ENCODE measurements at places on chromosomes 3 and 15.
A peak's percentile ranks its signal among the peaks of the same experiment; 100 is the strongest.

DNA sequence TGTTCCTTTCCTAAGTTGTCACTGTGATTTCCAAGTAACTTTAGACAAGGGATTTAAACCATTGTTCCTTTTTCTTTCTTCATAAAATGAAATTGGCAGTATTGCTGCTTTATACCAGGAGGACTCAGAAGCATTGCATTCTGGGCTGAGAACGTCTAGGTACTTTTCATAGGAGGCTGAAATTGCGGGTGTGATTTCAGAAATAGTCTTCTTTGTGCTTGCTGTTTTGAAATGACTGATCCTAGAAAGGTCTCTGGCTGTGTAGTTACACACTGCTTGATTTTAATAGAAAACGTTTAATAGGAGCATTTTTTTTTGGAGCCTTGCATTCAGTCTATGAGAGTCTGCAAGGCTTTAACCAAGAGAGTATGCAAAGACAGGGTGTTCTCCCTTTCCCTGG, 56.3 kb downstream of the PPM1L start:
- no peak for DNase-seq

DNA sequence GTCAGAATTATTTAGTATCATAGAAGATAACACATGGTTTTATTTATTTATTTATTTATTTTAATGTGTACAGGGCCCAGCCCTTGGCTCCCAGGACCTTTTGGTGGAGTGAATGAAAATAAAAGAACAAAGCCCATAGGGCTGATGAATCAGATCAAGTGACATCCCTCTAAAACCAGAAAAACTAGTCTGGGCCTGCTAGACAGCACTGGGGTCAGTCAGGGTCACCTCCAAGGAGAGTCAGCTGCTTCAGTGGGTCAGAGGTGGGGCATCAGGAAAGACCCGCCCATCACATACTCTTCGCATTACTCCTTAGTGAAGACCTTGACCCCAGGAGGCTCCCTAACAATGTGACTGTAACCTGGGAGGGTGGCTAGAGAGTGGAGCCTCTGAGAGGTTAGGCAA, 12.8 kb downstream of the PPCDC start:
- no peak for DNase-seq

- no peak for DNase-seq
Measured at GRCh38 chr15:24763891-24764290, 88.3 kb downstream of the NPAP1 start.

- no peak for DNase-seq
Measured at GRCh38 chr3:96931119-96931862, 116.9 kb downstream of the EPHA6 start.

DNA sequence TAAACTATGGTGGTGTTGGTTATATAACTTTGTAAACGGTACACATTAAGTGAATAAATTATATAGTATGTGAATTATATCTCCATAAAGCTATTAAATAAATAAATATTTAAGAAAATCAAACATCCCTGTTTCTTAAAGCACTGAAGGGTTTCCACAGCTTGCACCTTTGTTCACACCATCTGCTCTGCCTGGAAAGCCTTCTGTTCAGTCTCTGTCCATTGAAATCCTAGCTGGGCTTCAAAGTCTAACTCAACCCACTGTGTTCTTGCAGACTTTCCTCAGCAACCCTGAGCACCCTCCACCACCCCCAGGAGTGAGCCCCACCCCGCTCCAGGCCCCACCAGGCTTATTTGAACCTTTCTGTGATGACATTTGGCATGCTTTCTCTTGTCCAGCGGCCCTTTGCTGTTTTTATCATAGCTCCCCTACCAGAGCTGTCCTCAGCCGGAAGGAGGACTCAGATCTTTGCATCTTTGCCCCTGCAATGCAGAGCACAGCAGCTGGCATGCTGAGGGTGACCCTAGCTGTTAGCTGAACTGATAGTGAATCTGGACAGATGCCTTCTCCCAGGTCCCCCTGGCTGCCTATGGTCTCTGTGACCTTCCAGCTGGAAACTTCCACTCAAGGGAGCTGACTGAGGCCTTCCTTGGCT, 105.2 kb downstream of the DAPK2 start:
- DNase-seq: no peak

DNA sequence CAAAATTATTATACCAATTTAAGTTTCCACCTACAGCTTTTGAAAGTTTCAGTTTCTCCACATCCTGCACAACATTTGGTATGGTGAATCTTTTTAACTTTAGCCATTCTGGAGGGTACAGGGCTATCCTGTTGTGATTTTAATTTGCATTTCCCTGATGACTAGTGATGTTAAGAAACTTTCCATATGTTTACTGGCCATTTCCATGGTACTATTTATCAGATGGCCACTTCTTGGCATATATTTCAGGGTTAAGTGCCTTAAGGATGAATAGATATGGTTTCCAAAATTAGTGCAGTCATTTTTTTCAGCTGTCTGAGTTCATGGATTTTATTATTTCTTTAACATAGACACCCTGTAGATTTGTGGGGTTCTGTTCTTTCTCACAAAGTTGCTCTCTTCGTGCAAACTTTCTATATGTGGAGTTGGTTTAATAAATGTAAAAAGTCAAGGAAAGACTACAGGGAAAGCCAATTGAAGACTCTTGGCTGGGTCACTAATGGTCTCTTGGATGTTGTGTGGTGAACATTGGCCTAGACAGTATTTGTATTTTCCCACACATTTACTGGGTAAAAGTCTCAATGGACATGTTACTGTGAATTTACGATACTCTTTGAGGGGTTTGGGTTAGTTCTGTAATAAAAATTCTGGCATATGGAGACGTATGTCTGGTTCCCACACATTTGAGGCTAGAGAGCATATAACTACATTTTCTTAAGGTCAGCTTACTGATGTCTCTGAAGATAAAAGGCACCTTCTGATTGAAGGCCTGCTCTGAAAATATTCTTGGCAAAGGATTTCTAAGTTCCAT, 147.5 kb upstream of the PDZRN3 start:
- DNase-seq: no peak

DNA sequence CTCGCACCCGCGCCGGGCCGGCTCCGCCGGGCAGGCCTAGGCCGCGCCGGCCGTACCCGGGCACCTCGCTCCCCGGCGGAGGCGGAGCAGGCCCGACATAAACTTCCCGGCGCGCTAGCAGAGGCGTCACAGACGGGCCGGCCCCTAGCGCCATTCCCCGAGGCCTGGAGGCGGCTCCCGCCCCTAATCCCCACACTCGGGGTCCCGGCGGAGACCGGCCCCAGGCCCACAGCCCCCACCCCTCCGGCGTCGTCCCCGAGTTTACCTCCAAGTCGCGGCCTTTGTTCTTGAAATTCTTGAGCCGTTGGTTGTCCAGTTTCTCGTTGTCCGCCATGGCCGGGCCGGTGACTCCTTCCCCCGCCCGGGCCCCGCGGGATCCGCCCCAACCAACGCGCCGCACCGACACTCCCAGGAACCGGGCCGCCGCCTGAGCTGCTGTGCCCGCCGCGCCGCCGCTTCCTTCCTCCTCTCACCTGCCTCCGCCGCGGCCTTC, 376 bp downstream of the KPNA4 start:
- no peak for DNase-seq

- DNase-seq: no peak
Measured at GRCh38 chr3:116824208-116824607, 114.6 kb downstream of the TUSC7 start.

DNA sequence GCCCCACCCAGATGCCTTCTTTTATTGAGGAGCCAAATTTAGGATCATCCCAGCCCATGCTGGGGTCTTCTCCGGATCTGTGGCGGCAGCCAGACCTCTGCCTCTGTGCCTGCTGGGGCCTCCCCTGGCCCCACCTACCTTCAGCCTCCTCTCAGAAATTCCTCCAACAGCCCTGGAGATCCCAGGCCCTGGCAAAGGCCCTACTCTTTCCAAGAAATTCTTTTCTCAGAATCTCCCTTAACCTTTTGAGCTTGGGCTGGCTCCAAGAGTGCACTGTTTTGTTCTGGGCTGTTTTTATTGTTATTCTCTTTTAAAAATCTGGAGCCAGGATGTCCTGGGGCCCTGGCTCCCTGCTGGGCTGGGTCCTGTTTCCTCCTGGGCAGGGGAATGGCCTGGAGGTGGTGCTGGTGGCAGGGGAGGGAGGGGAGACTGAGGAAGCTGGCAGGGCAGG, 57.8 kb downstream of the GRIP2 start:
- no peak for DNase-seq

DNA sequence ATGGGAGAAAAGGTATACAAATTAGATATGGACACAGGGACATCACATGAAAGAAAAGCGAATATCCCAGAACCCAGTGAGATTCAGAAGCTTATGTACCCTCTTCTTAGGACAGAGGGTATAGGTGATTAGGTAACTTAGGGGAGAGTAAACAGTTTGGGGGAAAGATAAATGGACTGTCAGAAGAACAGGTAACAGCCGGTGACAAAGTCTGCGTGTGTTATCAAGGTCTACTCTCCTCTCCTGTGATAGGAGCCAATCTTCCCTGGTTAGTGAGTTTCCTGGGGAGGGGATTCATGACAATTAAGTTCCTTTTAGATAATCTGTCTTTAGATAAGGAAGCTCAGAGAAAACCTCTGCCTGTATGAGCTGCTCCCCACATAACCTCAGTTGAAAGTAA, 30.6 kb upstream of the SNRPN start:
- no peak for DNase-seq

- no peak for DNase-seq
Measured at GRCh38 chr3:117291476-117291875, 581.9 kb downstream of the TUSC7 start.

GRCh38 chr15:90300988-90301706, 35.7 kb downstream of the NGRN start:
- DNase-seq: peak; percentile 77

- no peak for DNase-seq
Measured at GRCh38 chr3:142175478-142175877, 26.1 kb upstream of the TFDP2 start.

DNA sequence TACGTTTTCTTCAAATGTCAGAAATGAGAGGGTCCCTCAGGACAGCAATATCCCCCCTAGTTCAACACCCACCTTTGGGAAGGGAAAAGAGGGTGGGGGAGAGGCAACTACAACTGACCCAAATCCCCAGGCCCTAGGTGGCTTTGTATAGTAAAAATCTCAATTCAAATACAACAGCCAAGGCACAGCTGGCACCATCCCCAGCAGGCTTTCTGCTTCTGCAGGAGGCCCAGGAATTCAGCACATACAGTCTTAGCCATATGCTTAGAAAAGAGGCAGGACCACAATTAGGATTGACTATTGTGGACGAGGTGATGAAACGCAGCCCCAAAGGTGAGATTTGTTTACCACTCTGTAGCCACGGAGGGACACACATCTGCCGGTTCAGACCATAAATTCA, 15.8 kb downstream of the NR2E3 start:
- no peak for DNase-seq

- DNase-seq: no peak
Measured at GRCh38 chr15:31268911-31269784, 57.5 kb upstream of the KLF13 start.

DNA sequence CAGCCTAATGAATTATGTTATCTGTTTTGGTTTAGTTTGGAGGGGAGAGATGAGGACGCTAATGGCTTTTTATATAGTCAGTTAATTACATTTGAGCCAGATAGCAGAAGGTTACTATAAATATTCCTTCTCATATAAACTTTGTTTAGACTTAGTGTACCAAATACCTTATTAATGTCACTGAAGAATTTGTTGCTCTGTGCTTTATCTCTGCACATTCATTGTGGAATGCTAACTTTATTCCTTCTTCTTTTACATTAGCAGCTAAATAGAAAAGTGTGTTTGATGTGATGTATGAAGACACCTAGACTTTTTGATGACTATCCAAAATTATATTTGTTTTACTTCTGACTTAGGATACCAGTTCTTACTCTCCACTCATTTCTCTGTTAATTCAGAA, 105.2 kb downstream of the EPHA3 start:
- DNase-seq: no peak

DNA sequence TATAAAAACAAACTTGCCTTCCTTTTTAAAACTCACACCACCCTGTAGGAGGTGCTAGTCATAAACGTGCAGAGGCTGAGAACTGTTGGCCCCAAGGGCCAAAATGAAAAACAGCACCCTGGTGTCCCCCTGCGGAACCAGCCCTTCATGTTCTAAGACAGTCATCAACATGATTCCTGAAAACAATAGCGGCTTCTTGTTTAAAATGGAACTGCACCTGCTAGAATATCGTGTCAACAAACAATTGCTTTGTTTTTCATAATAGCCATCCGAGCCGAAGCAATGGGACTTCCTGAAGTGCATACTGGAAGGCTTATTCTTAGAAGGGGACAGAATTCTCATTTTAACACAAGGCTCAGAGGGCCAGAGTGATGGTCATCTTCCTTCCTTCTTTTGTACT, 43.7 kb downstream of the MECOM start:
- no peak for DNase-seq

DNA sequence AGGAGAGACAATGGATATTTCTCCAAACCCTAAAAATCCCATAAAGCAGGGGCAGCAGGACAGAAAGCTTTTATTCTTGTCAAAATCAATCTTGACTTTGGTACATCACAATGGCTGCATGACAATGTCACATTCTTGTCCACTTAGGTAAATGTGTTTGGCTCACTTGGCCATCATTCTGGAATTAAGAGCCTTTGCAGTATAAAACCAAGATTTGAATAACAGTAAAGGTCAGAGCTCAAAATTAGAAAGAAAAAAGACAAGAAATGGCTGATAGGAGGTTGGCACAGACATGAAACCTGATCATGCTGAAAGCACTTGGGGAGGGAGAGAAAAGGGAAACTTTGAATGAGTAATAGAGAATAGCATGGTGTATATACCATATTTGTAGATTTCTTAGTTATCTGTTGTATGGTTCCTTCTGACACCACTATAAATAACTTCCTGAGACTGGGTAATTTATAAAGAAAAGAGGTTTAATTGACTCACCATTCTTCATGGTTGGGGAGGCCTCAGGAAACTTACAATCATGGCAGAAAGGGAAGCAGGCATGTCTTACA, 158.5 kb upstream of the SGO1 start:
- no peak for DNase-seq

DNA sequence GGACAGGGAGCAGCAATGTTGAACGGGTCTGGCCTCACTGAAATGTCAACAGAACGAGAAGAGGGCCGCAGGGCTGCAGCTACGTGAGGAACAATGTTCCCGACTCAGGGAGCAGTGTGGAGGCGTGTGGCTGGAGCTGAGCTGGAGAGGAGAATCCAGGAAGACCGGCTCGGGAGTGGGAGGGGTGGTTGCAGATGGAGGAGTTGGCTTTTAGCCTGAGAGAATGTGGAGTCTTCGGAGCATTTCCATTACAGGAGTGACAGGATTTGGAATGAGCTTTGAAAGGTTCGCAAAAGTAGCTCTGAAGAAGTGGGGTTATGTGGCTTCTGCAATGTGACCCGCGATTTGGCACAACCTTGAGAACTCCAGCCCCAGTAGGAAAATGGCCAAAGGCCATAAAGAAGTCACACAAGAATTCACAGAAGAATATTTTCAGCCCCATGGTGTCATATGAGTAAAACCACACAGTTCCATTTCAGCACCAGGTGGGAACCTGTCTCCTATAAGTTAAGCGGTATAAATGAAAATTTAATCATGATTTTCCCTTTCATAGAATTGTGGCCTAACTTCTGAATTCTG, 78.8 kb upstream of the NSMCE3 start:
- no peak for DNase-seq

Measured in endothelial cell (in vitro differentiated cells).